ENCODE measurements at places on chromosomes 12 and 14. TPM values are rescaled to one million over a fixed set of nuclear protein-coding genes. Genes with fewer than 3 reads are reported as not detected.

GRCh38 chr14:83483063-83483462, 1949.4 kb upstream of the SEL1L start:
- no peak for DNase-seq
- no peaks in the 10 kb centered on the region for H3K4me1 ChIP-seq
- H3K27ac ChIP-seq = no peak overlapping the region
- H3K4me3 ChIP-seq = no peak overlapping the region

Gene TFCP2
- 20.7 TPM for total RNA-seq

GRCh38 chr14:56998728-56999127, 188.4 kb upstream of the OTX2 start:
- no peaks in the 10 kb centered on the region for H3K27me3 ChIP-seq
- H3K4me1 ChIP-seq = no peaks in the 10 kb centered on the region
- no peak for DNase-seq
- no peak overlapping the region for H3K4me3 ChIP-seq

DNA sequence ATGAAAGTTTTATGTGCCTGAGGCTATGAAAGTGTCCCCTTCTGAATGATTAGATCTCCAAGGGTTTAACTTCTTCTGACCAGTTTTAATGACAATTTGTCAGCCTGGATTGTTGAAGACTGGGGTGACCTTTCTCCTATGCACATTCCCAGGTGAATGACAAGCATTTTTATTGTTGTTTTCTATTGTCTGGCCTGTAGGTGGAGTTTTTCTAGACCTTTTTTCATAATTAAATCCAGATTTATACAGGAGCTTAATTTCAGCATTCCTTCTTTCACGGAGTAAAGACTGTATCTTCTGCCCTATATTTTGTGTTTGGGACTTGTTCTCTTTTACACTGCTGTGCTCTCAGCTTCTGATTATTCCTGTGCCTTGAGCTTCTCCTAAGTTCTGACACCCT, 125.0 kb upstream of the FAR2 start:
- no peak overlapping the region for H3K4me3 ChIP-seq
- no peak for DNase-seq
- H3K27me3 ChIP-seq = no peaks in the 10 kb centered on the region
- H3K4me1 ChIP-seq = no peaks in the 10 kb centered on the region
- no peak overlapping the region for H3K27ac ChIP-seq

Gene SAMD4A
- total RNA-seq = 95.7 TPM

GRCh38 chr12:103369929-103370328, 125.8 kb downstream of the C12orf42 start:
- H3K27ac ChIP-seq = no peak overlapping the region
- H3K4me1 ChIP-seq = no peaks in the 10 kb centered on the region
- no peaks in the 10 kb centered on the region for H3K27me3 ChIP-seq
- H3K36me3 ChIP-seq = no peaks in the 10 kb centered on the region
- no peak overlapping the region for H3K4me3 ChIP-seq

GRCh38 chr14:65412856-65413738, 567 bp downstream of the FUT8 start:
- H3K4me1 ChIP-seq = peaks cover 13% of the 10 kb centered on the region
- H3K27me3 ChIP-seq = no peaks in the 10 kb centered on the region
- H3K36me3 ChIP-seq = no peaks in the 10 kb centered on the region
- H3K4me3 ChIP-seq = peak overlapping the region; percentile 76
- no peak for DNase-seq

GRCh38 chr12:80625051-80625450, 82.4 kb upstream of the MYF6 start:
- no peaks in the 10 kb centered on the region for H3K27me3 ChIP-seq
- DNase-seq = no peak
- no peaks in the 10 kb centered on the region for H3K36me3 ChIP-seq
- no peak overlapping the region for H3K4me3 ChIP-seq
- no peak overlapping the region for H3K27ac ChIP-seq

Gene RASSF9
- 7.0 TPM for total RNA-seq

DNA sequence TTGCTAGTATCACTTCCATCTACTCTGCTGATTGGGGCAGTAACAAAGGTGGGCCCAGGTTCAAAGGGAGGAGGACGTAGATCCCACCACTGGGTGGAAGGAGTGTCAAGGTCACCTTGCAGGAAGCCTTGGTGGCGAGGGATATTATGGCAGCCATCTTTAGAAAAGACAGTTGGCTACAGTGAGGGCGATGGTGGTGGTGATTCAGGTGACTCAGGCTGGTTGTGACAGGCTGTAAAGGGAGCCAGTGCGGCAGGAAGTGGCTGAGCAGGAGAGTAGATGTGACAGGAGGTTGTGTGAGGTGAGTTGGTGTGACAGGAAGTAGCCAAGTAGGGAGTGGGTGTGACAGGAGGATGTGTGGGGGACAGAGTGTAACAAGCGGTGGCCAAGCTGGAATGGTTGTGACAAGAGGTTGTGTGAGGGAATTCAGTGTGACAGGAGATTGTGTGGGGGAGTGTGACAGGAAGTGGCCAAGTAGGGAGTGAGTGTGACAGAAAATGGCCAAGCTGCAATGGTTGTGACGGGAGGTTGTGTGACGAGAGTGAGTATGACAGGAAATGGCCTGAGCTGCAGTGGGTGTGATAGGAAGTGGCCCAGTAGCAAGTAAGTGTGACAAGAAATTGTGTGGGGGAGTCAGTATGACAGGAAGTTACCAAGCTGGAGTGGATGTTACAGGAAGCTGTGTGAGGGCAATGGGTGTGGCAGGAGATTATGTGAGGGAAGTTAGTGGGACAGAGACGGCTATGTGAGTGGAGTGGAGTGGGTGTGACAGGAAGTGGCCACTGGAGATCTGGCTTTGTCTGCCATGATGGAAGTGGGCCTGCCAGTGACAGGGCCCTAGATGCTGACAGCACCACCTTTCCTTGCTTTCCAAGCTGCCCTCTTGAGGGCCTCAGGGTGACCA, 136.5 kb upstream of the MYL2 start:
- H3K4me1 ChIP-seq = no peaks in the 10 kb centered on the region
- H3K4me3 ChIP-seq = no peak overlapping the region
- H3K27me3 ChIP-seq = no peaks in the 10 kb centered on the region
- no peaks in the 10 kb centered on the region for H3K36me3 ChIP-seq
- no peak overlapping the region for H3K27ac ChIP-seq
- no peak for DNase-seq

GRCh38 chr14:32938719-32939253, at the start of gene NPAS3:
Gene NPAS3 (plus strand): TSS chr14:32938879.
- H3K4me3 ChIP-seq = peak within 1 kb of the TSS; percentile 64
- peaks cover 21% of the 10 kb centered on the region for H3K4me1 ChIP-seq
- H3K36me3 ChIP-seq = no peaks in the 10 kb centered on the region
- DNase-seq = peak; percentile 15

Gene TCL1B
- not detected for total RNA-seq

- no peak overlapping the region for H3K27ac ChIP-seq
- H3K4me1 ChIP-seq = no peaks in the 10 kb centered on the region
- no peak for DNase-seq
- peaks cover 16% of the 10 kb centered on the region for H3K27me3 ChIP-seq
- H3K4me3 ChIP-seq = no peak overlapping the region
Observed at GRCh38 chr12:15469356-15469755, 147.0 kb downstream of the PTPRO start.

- H3K4me3 ChIP-seq = no peak overlapping the region
- peaks cover 85% of the 10 kb centered on the region for H3K36me3 ChIP-seq
- H3K27me3 ChIP-seq = no peaks in the 10 kb centered on the region
- H3K4me1 ChIP-seq = no peaks in the 10 kb centered on the region
- H3K27ac ChIP-seq = no peak overlapping the region
Observed at GRCh38 chr12:132807295-132808092, 21.2 kb downstream of the GOLGA3 start.

Gene ARHGEF25
- 8.1 TPM for total RNA-seq

GRCh38 chr12:55816881-55817344, 611 bp downstream of the SARNP start:
- DNase-seq = no peak
- peak overlapping the region; percentile 87 for H3K4me3 ChIP-seq
- H3K27me3 ChIP-seq = no peaks in the 10 kb centered on the region

Gene TSPAN19
- not detected for total RNA-seq

Gene B4GALNT1
- total RNA-seq = 6.3 TPM

GRCh38 chr12:42128327-42128726, 16.3 kb downstream of the GXYLT1 start:
- no peak overlapping the region for H3K4me3 ChIP-seq
- no peaks in the 10 kb centered on the region for H3K4me1 ChIP-seq
- no peaks in the 10 kb centered on the region for H3K36me3 ChIP-seq
- H3K27me3 ChIP-seq = no peaks in the 10 kb centered on the region
- H3K27ac ChIP-seq = no peak overlapping the region

Gene B4GALNT3
- 19.3 TPM for total RNA-seq

- H3K4me3 ChIP-seq = no peak overlapping the region
- H3K36me3 ChIP-seq = peaks cover 8% of the 10 kb centered on the region
- DNase-seq = no peak
- no peaks in the 10 kb centered on the region for H3K4me1 ChIP-seq
- H3K27ac ChIP-seq = no peak overlapping the region
Observed at GRCh38 chr12:124809878-124810277, 53.8 kb downstream of the SCARB1 start.

Gene AQP2
- not detected for total RNA-seq

Gene RHOJ
- total RNA-seq = 12.4 TPM

Gene PLCZ1
- total RNA-seq = not detected

Gene TAS2R14
- 0.52 TPM for total RNA-seq

Gene RNASE12
- not detected for total RNA-seq

GRCh38 chr12:80032946-80033345, 66.4 kb upstream of the OTOGL start:
- no peaks in the 10 kb centered on the region for H3K27me3 ChIP-seq
- H3K4me3 ChIP-seq = no peak overlapping the region
- no peaks in the 10 kb centered on the region for H3K4me1 ChIP-seq
- H3K36me3 ChIP-seq = no peaks in the 10 kb centered on the region
- H3K27ac ChIP-seq = no peak overlapping the region
- DNase-seq = no peak

Gene KRT2
- not detected for total RNA-seq

Gene AHSA1
- total RNA-seq = 195 TPM

Gene HSPA2
- 50.0 TPM for total RNA-seq

GRCh38 chr12:93856611-93857010, 179.4 kb downstream of the CRADD start:
- no peaks in the 10 kb centered on the region for H3K36me3 ChIP-seq
- peaks cover 13% of the 10 kb centered on the region for H3K4me1 ChIP-seq

GRCh38 chr14:74610866-74611649, 979 bp downstream of the LTBP2 start:
- peak overlapping the region; percentile 78 for H3K4me3 ChIP-seq
- H3K4me1 ChIP-seq = peaks cover 12% of the 10 kb centered on the region
- no peak for DNase-seq
- H3K36me3 ChIP-seq = no peaks in the 10 kb centered on the region
- peak overlapping the region; percentile 49 for H3K27ac ChIP-seq

DNA sequence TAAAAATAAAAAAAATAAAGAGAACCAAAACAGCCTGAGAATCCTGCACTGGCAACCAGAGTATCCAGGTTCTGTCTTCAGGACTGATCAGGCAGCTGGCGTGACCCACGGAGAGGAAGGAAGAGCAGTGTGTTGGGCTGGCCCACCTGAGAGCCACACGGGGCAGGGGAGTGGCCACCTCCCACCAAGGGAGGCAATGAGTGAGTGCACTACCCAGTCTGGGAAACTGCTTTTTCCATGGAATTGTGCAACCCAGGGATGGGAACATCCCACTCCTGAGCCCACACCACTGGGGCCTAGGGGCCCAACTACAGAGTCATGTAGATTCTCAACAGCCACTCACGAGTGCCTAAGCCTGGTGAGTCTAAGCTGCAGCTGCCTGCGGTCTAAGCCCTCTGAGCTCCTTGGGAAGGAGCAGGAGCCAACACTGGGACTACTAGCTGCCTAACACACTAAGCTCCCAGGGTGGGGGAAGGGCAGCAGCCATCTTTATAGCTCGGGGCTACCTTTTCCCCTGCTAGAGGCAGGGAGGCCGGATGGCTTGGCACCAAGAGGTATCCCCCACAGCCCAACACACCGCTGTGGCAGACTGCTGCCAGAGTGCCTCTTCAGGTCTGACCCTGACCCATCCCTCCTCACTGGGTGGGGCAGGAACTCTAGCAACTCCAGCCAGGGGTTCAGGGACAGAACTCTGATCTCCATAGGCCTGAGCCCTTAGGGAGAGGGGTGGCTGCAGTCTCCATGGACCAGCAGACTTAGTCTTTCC, 610.9 kb downstream of the RERGL start:
- H3K27ac ChIP-seq = no peak overlapping the region
- DNase-seq = no peak
- no peaks in the 10 kb centered on the region for H3K4me1 ChIP-seq

- H3K4me1 ChIP-seq = no peaks in the 10 kb centered on the region
- no peak overlapping the region for H3K27ac ChIP-seq
- H3K4me3 ChIP-seq = no peak overlapping the region
Observed at GRCh38 chr12:127480775-127481314, 786.1 kb upstream of the TMEM132C start.

Gene TAS2R42
- total RNA-seq = not detected

Gene LHX5
- not detected for total RNA-seq

DNA sequence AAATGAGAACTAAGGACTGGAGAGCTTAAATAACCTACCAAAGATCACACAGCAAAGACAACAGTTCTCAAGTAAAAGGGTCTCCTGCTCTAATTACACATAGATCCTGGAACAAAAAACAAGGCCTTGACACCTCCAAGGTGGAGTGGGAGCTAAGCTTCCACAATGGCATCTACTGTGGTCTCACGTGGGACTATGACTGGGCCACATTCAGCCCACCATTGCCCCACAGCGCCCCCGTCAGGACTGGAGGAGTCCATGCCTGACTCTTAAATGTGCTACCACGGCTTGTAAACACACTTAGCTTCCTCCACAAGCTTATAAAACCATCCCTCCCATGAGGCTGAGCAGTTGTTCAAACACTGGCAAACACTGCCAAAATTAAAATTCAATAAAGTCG, 88.5 kb downstream of the GCH1 start:
- H3K27ac ChIP-seq = no peak overlapping the region
- H3K4me1 ChIP-seq = no peaks in the 10 kb centered on the region
- H3K36me3 ChIP-seq = no peaks in the 10 kb centered on the region
- DNase-seq = no peak

DNA sequence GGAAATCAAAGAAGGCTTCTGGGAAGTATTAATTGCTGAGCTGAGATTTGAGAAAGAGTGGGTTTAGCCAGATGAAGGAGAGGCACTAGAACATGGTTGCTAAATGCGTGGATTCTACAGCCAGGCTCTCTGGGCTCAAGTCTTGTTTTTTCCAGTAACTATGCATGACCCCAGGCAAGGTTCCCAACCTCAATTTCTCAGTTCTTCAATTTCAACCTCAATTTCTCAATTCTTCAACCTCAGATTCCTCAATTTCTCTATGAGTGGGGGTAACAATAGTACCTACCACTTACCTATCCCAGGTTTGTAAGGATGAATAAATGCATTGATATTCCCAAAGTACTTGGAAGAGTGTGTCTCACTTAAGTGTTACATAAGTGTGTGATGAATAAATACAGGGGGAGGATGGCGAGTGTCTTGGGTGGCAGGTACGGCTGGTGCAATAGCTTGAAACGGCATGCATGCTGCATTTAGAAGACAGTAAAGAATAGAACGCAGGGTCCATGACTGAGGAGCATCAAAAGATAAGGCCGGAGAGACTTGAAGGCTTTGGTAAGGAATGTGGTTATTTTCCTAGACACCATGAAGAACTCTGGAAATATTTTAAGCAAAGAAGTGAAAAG, 149.1 kb upstream of the ATP2B1 start:
- H3K36me3 ChIP-seq = no peaks in the 10 kb centered on the region
- H3K27me3 ChIP-seq = peaks cover 4% of the 10 kb centered on the region
- DNase-seq = no peak
- H3K4me1 ChIP-seq = no peaks in the 10 kb centered on the region
- H3K4me3 ChIP-seq = no peak overlapping the region

Gene LALBA
- not detected for total RNA-seq
